ENCODE measurements at places on chromosomes 12 and 14.
A peak's percentile ranks its signal among the peaks of the same experiment; 100 is the strongest.

- DNase-seq = no peak
Observed at GRCh38 chr14:92655419-92656201, 92.8 kb downstream of the LGMN start.

GRCh38 chr12:32988982-32989381 is 92.4 kb upstream of the PKP2 start:
- no peak for DNase-seq

- peak; percentile 85 for DNase-seq
Observed at GRCh38 chr12:109716512-109717389, 3.1 kb downstream of the FAM222A start.

GRCh38 chr14:50768680-50769079 is 62.3 kb downstream of the NIN start:
- no peak for DNase-seq

DNA sequence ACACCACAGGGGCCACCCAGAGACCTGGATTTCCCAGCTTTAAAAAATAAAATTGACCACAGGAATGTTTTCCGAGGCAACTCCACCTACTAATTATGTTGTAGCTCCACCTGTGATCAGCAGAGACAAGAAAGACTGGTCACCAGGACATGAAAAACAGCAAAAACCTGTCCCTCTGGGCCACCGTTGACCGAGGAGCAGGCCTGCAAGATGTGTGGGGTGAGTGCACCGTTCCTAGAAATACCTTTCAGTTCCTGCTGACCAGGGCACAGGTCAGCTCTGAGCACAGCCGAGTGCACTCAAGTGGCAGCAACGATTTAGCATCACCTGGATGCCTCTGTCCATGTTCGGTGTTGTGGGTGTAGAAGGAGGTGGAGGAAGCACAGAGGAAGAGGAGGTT is 16.9 kb downstream of the FZD10 start:
- DNase-seq = no peak

- no peak for DNase-seq
Observed at GRCh38 chr12:104058802-104059201, 5.5 kb upstream of the HCFC2 start.

DNA sequence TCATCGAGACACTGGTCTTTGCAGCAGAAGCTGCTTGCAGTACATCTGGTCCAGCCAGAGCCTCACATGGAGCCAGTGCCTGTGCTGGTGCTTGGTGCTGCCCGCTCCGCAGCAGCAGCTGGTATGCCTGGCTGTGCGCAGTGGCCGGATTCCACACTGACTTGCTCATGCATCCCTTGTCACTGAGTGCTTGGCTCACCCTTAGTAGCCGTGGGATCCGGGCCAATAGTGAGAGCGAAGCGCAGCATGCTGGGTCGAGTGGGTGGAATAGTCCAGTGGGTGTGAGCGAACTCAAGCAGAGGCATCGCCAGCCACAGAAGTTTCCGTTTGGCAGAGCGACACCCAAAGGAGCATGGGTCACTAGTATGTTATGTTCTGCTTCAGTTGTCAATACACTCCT is 10.1 kb upstream of the FBXO33 start:
- no peak for DNase-seq

DNA sequence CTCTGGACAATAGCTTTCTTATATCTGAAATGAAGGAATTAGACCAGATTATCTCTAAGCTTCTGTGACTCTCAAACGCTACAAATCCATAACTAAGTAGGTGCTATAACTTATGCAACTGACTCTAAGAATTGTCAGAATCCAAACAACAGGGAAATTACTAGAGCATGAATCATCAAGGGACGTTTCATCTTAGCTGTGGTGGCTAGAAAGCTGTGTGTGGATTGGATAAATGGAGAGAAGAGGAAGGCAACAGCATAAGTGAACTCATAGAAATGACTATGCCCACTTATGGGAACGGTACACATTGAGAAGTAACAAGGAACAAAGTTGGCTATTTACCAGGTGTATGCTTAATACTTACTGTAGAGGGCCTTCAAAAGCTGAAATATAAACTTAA is 96.0 kb upstream of the NEDD1 start:
- DNase-seq = no peak

GRCh38 chr12:92987362-92987761 is 58.3 kb upstream of the EEA1 start:
- DNase-seq = peak; percentile 91

DNA sequence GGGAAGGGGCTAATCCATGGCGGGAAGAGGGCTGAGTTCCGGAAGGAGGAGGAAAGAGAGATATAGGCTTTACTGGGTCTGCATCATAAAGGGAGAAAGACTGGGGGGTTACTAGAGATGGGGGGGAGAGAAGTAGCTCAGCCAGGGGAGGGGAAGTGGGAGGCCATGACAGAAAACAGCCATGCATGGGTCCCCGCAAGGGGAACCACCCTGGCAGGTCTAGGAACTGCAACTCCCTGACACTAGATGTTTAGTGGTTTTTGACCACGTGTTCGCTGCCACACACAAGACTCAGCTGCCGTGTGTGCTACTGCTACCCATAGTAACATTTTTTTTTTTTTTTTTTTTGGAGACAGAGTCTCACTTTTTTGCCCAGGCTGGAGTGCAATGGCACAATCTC is 145.0 kb downstream of the RIMBP2 start:
- DNase-seq = no peak

DNA sequence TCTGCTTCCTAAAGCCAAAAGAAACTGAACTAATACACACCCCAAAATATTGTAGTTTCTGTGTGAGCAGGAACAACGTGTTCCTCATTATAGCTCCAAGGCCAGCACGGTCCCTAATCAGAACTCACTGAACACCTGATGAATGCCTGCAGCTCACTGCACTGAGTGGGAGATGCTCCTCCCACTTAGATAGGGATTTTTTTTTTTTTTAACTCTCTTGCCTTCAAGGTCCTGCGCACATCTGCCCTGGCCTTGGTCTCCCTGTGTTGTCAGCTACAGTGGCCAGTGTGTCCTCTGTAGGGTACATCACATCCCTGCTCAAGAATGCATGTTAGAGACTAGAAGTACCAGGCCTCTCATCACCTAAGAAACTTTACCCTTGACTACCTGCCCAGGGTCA is 44.3 kb upstream of the TMPO start:
- no peak for DNase-seq

- DNase-seq = peak; percentile 59
Observed at GRCh38 chr12:6735448-6736191, 11.8 kb downstream of the COPS7A start.

- DNase-seq = no peak
Observed at GRCh38 chr14:94389104-94389469, 685 bp upstream of the SERPINA1 start.

DNA sequence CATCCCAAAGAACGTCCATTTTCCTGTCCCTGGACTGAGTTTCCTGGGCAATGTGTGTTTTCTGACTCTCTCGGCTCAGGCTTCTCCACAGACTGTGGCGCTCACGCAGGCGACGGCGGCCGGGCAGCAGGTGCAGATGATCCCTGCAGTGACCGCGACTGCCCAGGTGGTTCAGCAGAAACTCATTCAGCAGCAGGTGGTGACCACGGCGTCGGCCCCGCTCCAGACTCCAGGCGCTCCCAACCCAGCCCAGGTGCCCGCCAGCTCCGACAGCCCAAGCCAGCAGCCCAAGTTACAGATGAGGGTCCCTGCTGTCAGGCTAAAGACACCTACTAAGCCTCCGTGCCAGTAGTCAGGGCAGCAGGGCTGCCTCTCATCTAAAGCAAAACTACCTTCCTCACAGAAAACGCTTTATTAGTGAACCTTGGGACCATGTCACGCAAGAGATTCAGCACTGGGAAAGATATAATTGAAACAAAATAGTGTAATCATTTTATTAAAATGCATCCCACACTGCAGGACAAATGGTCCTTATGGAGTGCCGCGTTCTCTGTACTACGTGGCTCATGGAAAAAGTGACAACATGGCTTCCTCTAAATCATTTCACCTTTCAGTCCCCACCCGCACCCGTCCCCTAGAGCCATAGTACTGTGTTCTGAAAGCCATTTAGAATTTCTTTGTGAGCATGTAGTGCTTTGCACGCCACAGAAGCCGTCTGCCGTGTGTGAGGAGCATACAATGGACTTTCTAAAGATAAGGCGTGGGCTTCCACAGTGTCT is 66.6 kb downstream of the DDX51 start:
- DNase-seq = no peak

DNA sequence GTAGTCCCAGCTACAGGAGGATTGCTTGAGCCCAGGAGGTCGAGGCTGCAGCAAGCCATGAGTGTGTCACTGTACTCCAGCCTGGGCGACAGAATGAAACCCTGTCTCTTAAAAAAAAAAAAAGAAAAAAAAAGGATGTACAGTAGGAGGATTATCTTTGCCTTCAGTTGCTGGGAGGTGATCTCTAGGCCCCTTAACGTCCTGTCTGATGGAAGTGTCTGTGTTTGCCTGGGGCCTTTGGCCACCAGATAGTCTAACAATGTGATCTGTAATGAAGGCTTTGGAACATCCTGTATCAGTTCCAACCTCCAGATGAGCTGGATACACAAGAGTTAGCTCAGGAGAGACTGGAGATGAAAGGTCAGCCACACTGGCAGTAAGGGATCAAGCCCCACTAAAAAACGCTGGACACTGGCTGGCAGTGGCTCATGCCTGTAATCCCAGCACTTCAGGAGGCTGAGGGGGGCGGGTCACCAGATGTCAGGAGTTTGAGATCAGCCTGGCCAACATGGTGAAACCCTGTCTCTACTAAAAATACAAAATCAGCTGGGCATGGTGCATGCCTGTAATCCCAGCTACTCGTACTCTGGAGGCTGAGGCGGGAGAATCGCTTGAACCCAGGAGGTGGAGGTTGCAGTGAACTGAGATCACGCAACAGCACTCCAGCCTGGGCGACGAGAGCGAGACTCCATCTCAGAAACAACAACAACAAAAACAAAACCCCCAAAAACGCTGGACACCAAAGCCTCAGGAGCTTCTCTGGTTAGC is 19.0 kb upstream of the HNF1A start:
- DNase-seq = no peak

DNA sequence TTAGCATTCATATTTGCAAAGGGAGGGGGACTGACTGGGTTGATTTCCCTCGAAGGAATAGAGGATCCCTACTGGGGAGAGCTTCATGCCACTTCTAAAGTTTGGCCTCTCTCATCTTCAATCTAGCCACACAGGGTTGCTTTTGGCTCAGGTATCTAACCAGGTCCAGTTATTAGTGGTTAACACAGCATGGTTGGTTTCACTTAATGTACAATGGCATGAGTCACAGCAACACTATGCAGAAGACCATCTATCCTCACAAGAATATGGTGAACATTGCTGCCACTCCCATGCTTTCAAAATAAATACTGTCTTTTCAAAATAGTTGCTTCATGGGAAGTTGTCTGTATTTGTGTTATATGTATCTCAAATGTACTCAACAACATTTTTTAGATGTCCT is 6.6 kb upstream of the RAB3IP start:
- DNase-seq = no peak

GRCh38 chr14:87745507-87746118 is 247.4 kb downstream of the GALC start:
- no peak for DNase-seq

- DNase-seq = no peak
Observed at GRCh38 chr12:32949815-32950214, 53.2 kb upstream of the PKP2 start.

- DNase-seq = peak; percentile 35
Observed at GRCh38 chr12:40300490-40300889, 75.7 kb downstream of the LRRK2 start.

GRCh38 chr12:31238764-31239387 is 87.1 kb downstream of the SINHCAF start:
- peak; percentile 45 for DNase-seq

DNA sequence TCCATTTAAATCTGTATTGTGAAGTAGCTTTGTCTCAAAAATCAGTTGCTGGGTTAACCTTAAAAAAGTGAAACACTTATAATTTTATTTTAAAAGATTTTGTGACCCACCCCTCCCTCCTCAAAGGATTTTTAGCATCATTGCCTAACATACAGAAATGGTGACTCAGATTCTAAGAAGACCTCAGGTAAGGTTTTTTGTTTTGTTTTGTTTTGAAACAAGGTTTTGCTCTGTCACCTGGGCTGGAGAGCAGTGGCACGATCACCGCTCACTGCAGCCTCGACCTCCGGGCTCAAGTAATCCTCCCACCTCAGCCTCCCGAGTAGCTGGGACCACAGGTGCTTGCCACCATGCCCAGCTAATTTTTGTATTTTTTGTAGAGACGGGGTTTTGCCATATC is 74.2 kb downstream of the GNS start:
- no peak for DNase-seq

DNA sequence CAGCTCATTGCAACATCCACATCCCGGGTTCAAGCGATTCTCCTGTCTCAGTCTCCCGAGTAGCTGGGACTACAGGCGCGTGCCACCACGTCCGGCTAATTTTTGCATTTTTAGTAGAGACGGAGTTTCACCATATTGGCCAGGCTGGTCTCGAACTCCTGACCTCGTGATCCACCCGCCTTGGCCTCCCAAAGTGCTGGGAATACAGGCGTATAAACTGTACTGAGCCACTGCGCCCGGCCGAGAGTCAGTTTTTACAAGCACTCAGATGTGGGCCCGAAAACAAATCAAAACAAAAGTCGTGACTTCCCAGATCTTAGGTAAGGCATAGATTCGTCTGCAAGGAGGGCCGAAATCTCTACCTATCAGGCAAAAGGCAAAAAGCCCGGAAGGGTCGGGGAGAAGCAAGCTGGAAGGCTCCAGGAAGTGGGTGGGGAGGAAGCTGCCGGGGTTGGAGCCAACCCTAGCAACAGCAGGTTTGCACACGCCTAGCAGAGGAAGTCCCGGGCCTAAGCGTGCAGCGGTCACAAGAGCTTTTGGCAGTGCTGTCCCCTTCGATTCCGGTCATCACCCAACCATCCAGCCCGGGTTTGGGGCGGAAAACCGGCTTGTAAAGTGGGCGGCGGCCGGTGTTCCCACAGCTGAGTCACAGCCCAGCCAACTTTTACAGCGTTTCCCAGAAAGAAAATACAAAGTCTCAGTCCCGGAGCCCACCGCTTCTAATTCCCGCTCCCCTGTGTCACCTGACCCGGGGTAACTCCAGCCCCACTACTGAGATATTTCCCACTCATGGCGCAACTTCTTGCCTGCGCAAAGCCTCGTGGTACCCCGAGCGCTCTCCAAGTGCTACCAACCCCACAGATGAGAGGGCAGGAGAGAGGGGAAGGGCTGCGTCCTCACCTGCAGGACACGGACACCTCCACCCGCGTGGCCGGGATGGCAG is 583 bp downstream of the CPNE8 start:
- DNase-seq = peak; percentile 88

- no peak for DNase-seq
Observed at GRCh38 chr14:23377573-23378563, 1.0 kb downstream of the CMTM5 start.

DNA sequence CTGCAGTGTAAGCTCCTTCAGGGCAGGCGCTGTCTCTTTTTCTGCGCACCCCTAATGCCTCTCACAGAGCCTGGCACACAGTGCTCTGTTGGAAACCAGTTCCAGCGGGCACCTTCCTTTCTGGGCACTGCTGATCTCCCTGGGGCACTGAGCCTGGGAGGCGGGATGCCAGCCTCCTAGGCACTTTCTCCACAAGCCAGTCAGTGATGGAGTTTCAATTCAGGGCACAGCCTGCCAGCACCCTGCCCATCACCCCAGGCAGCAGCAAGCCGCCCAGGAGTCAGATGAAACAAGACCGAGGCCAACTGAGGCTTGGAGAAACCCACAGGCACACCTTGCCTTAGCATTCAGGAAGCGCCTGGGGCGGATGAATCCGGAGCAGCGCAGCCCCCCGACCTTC is 5.7 kb upstream of the CTDSP2 start:
- DNase-seq = no peak

GRCh38 chr12:54128416-54128815 is 60.4 kb downstream of the SMUG1 start:
- no peak for DNase-seq

- peak; percentile 78 for DNase-seq
Observed at GRCh38 chr14:52325630-52326029, 11.5 kb downstream of the PTGER2 start.

GRCh38 chr12:16187660-16188059 is 89.8 kb downstream of the SLC15A5 start:
- DNase-seq = no peak

Data from fibroblast of gingiva (primary cell).